ENCODE measurements at places on chromosomes 4 and X.
A peak's percentile ranks its signal among the peaks of the same experiment; 100 is the strongest.

DNA sequence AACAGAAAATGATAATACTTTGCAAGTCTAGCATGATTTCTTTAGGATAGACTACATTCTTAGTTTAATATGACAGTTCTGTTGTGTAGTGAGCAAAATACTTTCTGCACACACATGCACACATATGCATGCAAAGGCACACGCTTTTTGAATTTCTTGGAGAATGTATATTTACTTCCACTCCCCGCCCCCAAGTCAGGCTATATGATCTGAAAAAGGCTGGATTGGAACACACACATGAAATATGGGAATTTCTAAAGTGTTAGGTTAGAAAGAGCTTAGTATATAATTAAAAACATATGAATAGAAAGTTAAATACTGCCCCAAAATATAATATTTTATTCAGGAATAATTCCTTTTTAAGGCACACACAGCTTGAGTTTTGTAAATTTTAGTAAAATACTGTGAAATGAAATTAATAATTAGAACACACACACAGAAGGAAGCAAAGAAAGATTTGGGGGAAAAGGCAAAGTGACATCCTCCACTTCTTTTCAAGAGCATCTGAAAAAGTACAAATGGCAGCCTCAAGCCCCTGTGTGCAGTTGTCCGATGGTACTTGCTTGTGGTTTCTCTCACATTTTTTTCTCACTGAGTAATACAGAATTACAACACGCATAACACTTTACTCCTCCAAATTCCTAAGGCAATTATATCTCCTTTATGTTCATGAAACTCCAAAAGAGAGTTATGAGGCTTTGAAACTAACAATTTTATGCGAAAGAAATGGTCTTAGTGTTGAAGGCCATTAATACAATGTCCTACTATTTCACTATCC, 228.9 kb upstream of the ETNPPL start:
- DNase-seq = no peak

DNA sequence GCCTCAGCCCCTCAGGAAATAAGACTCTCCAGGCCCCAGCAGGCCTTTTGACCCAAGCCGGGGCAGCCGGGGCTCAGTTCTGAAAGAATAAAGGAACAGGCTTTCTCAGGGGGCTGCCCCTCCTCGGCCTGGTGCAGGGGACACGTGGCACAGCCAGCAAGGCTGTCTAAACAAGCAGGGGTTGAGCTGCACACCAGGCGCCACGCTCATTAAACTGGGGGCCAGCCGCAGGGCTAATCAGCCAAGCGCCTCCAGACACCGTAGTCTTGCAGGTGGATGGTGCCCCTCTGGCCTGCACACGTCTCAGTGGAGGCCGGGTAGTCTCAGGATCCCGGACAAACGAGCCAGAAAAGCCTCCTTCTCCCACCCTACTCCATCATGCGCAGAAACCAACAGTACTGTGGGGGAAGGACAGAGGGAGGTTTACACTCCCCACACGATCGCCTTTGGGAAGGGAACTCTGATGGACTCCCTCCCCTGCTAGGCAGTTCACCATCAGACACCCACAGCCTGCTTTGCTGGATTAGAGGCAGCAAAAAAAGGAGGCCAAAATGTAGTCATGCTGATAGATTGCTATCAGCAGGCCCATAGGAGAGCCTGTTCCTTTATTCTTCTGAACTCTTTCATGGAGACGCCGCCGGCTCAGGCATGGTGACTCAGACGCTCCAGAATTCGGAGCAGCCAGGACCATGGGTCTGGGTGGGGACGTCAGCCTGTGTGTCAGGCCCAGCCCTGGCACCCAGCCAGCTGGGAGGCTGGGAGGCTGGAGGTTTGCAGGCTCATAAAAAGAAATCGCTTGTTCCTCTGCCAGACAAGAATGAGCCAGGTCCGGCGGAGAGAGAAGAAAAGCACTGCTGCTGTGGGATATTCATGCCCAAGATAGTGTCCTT, 342.4 kb downstream of the BCOR start:
- DNase-seq = no peak

DNA sequence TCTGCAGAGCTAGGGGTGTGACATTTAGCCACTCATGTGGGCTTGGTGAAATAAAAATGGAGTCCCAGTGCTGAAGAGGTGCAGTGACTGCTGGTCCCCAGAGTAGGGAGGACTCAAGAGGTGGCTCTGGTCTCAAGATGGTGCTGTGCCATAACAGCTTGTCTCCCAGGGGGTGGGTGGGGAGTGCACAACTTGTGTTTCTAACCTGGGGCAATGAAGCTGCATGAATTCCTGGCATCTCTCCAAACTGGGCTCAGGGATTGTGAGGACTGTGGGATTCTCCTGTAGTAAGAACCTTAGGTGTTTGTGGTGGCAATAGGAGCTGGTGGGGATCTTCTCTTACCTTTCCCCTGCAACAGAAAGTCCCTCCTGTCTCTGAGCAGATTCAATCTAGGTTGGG, 278.9 kb upstream of the SFRP2 start:
- no peak for DNase-seq

DNA sequence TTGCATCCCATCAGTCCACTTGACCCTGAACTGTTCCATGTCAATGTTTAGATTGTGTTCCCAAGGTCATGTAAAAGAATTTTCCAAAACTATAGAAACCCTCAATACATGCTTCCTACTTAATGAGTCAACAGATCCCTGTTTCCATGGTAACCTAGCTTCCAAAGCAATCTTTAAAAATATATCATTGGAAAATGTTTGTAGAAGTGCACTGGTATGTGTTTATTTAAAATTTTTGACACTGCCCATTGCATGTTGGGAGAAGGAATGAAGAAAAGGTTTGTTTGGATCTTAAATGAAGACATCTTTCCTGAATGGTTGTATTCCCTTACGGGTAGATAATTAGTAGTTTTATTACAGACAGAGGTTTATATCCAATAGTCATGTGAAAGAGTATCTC, 345.3 kb downstream of the GABRG1 start:
- DNase-seq = no peak

- DNase-seq = no peak
Measured at GRCh38 chr4:77992581-77992980, 64.5 kb upstream of the FRAS1 start.

GRCh38 chr4:58935332-58935731, 1825.1 kb upstream of the IGFBP7 start:
- DNase-seq = no peak

DNA sequence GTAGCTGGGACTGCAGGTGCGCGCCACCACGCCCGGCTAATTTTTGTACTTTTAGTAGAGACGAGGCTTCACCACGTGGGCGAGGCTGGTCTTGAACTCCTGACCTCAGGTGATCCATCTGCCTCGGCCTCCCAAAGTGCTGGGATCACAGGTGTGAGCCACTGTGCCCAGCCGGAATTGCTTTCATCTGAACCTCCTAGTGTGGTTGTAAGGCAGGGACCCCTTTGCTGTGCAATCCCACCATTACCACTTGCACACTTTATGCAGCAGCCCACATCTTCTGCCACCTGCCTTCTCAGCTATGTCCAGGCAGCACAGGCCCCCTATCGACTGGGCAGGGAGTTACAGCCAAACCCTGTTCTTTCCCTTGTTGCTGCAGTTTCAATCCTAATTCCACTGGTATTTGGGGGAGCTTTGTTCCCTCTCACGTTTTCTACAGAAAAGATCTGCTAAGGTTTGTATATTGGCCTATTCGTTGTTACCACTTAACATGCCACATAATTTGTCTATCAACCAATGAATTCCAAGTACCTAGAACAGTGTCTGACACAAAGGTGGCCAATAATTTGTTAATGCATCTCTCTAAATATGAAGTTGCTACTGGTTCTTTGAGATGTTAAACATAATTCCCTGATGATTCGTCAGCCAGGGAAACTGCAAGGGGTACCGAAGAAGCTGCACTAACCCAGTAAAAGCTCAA, 6.5 kb downstream of the RPL39 start:
- DNase-seq = peak; percentile 31

DNA sequence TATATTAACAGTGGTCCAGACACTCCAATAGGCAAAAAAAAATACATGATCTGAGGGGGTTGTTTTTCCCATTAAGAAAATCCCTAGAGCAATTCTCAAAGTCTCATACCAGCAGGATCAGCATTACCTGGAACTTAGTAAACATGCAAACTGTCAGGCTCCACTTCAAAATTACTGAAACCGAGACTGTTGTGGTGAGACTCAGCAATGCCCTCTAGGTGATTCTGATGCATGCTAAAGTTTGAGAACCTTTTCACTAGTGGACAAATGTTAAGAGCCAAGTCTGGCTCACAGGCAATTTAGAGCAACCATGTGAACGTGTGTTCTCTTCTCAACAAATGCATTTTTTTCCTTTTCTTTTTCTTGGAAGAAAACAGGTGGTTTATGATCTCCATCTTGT, 30.2 kb downstream of the NEK1 start:
- no peak for DNase-seq

DNA sequence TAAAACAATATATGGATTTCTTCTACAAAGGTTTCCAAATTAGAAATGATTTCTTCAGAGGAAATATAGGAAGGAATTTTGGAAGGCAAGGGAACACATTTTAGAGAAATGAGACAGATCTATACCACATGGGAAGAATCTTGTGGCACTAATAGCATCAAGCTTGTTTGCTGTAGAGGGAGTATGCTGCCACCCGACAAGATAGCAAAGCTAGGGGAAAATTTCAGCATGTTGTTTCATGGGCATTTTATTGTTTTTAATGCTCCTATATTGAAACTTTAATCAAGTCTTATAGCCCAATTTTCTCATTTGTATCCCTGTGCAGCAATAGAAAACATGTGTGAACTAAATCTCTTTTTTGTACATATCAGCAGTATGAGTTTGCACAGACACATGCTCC, 551.7 kb upstream of the INTU start:
- DNase-seq = no peak

DNA sequence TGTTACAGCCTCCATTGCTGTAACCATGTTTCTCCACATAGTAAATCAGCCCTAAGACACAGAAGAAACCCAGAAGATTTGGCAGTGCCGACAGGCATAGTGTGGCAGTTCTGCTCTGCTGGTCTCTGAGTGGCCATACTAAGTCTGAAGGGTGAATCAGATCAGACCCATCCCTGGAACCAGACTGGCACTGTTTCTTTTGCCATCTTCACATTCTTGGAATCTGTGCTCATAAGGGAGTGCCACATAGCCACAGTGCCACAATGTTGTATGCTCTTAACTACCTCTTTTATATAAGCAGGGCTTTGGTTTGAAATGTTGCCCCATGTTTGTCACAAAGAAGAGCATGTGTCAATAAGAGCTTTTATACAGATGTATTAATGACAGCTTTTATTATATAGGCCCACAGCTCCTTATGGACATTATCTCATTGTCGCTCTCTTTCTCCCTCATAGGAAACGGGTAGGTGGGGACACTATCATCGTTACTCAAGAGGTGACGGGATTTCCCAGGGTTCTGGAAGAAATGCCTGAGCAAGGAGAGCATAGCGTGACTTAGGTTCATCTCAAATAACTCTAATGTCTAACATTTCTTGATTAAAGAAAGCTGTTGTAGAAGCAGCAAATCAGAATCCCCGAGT, 128.2 kb downstream of the CBR4 start:
- no peak for DNase-seq

GRCh38 chr4:48989461-48990203, 3.6 kb downstream of the CWH43 start:
- no peak for DNase-seq

DNA sequence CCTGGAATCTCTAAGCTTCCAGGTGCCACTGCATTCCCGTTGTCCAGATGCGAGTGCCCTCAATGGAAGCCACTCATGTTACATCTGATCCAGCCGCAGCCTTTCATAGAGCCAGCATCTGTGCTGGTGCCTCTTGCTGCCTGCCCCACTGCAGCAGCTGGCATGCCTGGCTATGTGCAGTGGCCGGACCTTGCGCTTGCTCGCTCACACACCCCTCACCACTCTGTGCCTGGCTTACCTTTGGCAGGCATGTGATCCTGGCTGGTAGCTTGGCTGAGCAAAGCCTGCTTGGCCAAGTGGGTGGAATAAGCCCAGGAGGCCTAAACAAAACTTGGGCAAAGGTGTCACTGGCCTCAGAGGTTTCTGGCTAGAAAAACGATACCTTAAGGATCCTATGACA, 59.5 kb upstream of the CDKN2AIP start:
- no peak for DNase-seq

GRCh38 chrX:152117305-152117704, 21.1 kb downstream of the MAGEA10 start:
- DNase-seq = no peak

DNA sequence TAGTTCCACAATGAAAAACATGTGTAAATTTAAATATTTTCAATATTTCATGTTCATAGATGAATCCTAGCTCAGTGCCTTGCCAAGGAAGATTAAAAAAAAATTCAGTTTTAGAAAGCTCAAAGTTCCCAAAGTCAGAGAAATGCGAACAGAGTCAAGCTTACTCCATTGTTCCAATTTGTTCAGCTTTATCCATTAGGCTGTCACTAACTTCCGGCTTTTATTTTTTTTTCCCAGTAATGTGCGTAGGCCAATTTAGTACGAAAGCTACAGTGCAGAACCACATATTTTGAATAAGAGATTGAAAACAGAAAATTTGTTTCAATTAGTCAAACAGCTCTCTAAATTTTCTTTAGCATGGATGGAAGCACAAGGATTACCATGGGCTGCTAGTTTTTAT, 23.1 kb upstream of the KLHL2 start:
- DNase-seq = no peak

DNA sequence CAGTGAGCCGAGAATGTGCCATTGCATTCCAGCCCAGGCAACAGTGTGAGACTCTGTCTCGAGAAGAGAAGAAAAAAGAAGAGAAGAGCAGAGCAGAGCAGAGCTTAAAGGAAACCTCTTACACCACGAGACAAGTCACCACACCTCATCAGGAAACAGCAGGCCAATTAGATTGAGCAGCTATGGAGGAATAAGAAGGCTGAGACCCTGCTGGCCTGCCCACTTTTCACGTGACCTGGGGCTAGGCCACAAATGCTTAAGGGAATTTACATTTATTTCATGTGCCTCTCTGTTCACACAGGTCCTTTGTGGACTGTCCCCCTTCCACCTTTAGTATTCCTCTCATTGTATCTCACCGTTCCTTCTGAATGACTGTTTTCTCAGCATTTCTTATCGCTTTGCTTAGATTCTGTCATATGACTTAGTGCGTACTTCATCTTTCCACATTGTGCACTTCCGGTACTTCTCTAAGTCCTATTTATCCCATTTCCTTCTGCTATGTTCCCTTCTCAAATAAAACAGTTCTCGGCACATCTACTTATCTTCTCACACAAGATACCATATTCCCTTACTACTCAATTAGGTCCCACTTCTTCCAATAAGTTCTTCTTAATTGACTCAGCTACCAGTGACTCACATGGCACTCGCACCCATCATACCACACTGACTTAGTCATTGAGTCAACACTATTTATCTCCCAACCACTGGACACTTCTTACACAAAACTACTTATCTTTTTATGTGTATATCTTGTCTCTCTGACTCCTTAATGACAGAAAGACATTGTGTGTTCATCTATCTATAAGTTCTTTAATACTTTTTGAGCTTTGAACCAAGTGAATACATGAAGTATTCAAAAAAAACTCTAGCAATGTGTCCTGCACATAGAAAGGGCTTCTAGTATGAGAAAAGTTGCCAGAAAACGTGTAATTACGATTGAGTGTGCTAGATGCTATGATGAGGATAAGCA, 11.0 kb downstream of the CUL4B start:
- DNase-seq = no peak

All from activated CD4-positive, alpha-beta T cell treated with anti-CD3 and anti-CD28 coated beads for 24 hours (primary cell).